ENCODE measurements at places on chromosomes 2 and 18.

DNA sequence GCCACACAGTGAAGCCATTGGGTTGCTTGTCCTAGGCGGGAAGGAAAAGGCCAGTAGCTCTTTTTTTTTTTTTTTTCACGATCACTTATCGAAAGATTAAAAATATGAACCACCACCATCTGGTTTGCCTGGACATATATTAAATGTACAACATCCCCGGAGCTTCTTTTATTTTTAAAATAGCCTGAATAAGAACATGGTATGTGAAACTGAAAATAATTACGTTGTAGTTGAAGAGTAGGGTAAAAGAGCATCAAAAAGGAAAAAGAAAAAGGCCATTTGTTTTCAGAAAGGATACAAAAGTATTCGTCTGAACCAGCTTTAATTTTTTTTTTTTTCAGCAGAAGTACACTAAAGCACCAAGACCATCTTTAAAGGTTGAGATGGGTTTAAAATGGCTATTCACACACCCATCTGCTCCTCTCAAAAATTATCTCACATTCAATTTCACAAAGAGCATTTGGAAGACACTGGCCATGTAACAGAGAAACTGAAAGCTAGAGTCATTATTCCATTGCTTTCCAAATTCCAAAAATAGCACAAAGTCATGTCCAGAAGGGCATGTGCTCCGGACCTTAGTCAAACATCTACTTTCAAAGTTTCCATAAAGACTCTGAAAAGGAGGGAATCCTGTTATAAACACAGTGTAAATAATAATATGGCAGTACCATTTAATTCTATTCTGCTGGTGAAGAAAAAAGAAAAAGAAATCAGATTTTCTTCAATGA is 82.9 kb downstream of the SCN3A start:
- no peak overlapping the region for H3K27ac ChIP-seq
- no peaks in the 10 kb centered on the region for H3K36me3 ChIP-seq
- no peaks in the 10 kb centered on the region for H3K27me3 ChIP-seq
- no peak for DNase-seq
- H3K4me1 ChIP-seq: no peaks in the 10 kb centered on the region

DNA sequence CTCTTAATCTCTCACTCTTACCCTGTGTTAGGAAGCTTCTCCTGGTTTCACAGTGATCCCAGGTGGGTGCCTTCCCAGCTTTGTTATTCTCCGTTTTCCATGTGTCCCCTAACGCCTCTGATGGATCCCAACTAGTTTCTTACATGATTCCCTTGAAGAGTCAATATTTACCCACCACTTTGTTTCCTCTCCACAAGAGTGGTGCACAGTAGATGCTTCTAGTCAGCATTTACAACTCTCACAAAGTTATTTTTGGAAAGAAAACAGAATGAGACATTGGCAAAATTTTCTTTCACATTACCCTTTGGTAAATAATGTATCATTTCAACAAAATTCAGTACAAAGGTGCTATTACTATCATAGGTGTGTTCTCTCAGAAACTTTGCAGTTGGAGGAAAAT is 1611.1 kb upstream of the ZEB2 start:
- no peak overlapping the region for H3K27ac ChIP-seq
- H3K4me3 ChIP-seq: no peak overlapping the region
- H3K4me1 ChIP-seq: peaks cover 11% of the 10 kb centered on the region

- no peaks in the 10 kb centered on the region for H3K27me3 ChIP-seq
- no peak for DNase-seq
- no peaks in the 10 kb centered on the region for H3K4me1 ChIP-seq
- H3K4me3 ChIP-seq: no peak overlapping the region
Observed at GRCh38 chr18:54119524-54120019, 104.9 kb downstream of the MBD2 start.

GRCh38 chr2:233476063-233476410 is 90.5 kb downstream of the USP40 start:
- peaks cover 14% of the 10 kb centered on the region for H3K36me3 ChIP-seq
- no peaks in the 10 kb centered on the region for H3K27me3 ChIP-seq
- H3K4me3 ChIP-seq: no peak overlapping the region
- H3K4me1 ChIP-seq: peaks cover 4% of the 10 kb centered on the region
- no peak overlapping the region for H3K27ac ChIP-seq

DNA sequence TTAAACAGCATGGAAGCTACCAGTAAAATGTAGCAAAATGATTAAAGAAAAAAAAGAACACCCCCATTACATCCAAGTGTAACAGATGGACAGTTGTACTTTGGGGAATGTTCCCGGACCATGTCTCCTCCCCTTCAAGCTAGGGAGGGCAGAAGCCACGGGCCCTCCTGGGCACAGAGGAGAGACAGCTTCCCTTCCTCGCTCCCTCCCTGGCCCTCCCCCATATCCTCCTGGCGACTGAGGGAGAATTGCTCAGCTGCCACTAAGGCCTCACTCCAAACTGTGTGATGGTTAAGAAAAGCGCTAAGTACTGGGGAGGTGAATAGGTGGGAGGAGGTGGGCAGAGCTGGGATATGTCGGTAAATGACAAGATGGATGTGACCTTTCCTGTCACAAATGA is 358.0 kb downstream of the HRH4 start:
- H3K27me3 ChIP-seq: no peaks in the 10 kb centered on the region
- H3K4me3 ChIP-seq: no peak overlapping the region
- no peaks in the 10 kb centered on the region for H3K36me3 ChIP-seq
- no peak overlapping the region for H3K27ac ChIP-seq
- no peaks in the 10 kb centered on the region for H3K4me1 ChIP-seq

GRCh38 chr18:6661692-6662415 is 67.7 kb upstream of the ARHGAP28 start:
- H3K4me3 ChIP-seq: no peak overlapping the region
- H3K36me3 ChIP-seq: no peaks in the 10 kb centered on the region
- H3K27ac ChIP-seq: no peak overlapping the region
- H3K4me1 ChIP-seq: no peaks in the 10 kb centered on the region

DNA sequence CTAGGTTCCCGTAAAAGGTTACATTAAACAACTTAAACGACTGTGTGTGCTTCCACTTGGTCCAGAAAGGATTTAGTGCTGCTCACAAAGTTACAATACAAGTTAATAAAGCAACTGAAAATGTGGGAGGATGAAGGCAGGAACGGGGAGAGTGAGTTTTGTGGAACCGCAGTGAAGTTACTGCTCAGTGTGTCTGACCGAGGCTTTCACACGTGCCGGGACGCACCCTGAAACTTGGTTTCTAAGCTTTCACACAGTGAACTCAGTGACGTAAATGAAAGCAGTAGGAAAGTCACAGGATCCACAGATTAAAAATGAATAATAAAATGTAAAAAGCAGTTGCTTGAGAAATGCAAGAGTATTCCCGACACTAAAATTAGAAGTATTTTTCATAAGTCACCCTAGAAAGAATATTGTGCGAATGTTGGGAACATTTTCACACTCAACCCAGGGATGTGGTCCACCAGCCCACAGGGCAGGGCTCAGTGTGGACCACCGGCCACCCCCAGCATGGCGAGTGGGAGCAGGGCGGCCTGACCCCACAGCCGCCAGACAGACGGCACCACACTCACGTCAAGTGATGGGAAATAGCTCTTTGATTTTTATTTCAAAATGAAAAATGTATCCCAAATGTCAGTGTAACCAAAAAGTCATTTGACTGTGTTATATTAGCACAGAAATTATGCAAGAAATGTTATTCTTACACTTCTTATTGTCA is 32.6 kb upstream of the CHMP1B start:
- no peaks in the 10 kb centered on the region for H3K27me3 ChIP-seq
- no peak overlapping the region for H3K27ac ChIP-seq
- H3K4me1 ChIP-seq: no peaks in the 10 kb centered on the region
- H3K4me3 ChIP-seq: no peak overlapping the region

All from RWPE2 (cell line).